ENCODE measurements at places on chromosomes 2 and 18.

DNA sequence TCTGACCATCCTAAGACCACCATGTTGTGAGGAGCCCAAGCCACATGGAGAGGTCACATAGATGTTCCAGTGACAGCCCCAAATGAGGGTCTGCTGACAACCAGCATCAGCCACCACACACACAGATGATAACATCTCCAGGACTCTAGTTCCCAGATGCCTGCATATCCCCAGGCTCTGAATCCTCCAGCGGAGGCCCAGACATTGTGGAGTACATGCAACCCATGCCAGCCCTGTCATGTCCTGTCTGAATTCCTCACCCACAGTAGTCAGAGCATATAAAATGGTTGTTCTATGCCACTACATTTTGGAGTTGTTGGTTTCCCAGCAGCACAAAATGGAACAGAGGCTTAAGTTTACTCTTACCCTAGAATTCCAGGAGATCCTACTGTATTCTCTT is 122.0 kb upstream of the SLC35G4 start:
- no peak for DNase-seq

- DNase-seq = no peak
Observed at GRCh38 chr18:40935423-40935822, 1019.6 kb upstream of the PIK3C3 start.

- no peak for DNase-seq
Observed at GRCh38 chr2:8448824-8449556, 232.9 kb upstream of the ID2 start.

GRCh38 chr18:8261651-8262091 is 347.6 kb upstream of the RAB12 start:
- no peak for DNase-seq

DNA sequence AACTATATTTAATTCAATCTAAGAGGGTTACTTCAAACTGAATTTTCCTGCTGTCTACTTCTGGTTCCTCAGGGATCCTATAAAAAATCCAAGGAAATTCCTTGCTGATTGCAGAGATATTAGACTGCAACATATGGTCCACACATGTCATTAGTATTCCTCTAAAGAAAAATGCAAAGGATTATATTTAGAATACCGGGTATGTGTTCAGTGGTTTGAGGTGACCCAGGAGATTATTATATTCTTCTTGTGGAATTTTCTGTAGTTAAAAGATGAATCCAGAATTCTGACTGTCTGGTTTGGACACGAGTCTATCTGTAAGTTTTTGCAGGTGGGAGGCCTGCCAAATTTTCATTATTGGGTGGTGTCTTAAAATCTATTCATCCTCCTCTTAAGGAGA is 18.2 kb downstream of the HOXD1 start:
- no peak for DNase-seq

DNA sequence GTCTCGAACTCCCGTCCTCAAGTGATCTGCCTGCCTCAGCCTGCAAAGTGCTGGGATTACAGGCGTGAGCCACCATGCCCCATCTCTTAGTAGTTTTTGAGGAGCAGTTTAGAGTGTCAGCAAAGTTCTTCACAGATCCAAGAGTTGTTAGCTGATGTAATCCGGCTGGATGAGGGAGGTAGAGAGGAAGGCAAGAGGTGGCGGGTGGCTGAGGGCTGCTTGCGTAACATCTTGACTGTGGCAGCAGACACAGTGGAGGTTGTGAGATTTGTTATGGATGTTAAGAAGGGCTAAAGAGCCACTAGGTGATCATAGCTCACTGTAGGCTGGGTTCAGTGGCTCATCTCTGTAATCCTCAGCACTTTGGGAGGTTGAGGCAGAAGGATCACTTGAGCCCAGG is 19.5 kb upstream of the FAM136A start:
- DNase-seq = no peak

DNA sequence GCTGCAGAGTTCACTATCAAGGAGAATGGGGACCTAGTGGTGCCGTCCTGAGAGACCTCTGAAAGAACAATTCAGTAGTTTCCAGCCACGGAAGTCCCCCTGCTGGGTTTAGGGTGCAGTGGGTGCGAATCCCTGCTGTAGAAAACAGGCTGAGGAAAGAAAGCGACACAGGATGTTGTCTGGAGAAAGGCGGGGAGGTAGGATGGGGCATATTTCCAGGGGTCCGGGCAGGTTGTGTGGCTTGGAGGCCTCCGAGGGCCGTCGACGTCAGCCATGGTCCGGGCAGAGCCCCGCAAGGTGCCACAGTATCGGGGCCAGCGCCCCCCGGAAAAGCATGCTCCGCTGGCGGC is 807 bp upstream of the CREB1 start:
- peak; percentile 73 for DNase-seq

GRCh38 chr18:58239879-58240278 is 195.9 kb downstream of the NEDD4L start:
- no peak for DNase-seq

- DNase-seq = no peak
Observed at GRCh38 chr2:8882094-8882493, 44.7 kb upstream of the KIDINS220 start.

- DNase-seq = no peak
Observed at GRCh38 chr2:223097888-223098383, 45.9 kb downstream of the KCNE4 start.

GRCh38 chr18:55323051-55323994 is 264.7 kb downstream of the TCF4 start:
- no peak for DNase-seq

GRCh38 chr2:109069331-109070194 is 59.4 kb upstream of the SH3RF3 start:
- DNase-seq = no peak

DNA sequence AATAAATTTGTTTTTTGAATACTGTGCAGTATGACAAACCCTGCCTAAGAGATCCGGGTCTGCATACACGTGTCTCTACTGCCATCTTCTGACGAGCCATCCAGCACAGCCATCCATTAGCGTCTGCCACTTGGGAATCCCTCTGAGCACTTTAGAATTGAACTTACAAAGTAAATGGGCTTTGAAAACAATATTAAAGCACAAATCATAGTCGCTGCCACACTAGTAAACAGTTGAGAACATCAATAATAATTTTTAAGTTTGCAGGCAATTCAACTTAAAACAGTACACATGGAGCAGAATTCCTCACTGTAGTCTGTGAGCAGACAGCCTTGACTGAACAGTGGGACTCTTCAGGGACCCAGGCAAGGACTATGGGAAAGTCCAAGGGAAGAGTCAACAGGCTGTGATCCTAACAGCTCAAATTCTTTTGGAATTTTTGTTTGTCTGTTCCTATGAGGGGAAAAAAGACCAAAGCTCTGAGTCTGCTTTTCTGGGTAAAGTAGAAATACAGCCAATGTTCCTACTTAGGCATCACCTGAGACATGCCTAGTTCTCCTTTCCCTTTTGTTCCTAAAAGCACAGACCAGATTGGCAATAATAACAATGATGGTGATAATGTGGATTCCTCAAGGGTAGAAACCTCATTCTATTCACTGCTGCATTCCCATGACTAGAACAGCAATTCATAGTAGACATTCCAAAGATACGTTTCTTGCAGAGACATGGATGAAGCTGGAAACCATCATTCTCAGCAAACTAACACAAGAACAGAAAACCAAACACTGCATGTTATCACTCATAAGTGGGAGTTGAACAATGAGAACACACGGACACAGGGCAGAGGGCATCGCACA is 92.9 kb downstream of the MREG start:
- peak; percentile 55 for DNase-seq

- no peak for DNase-seq
Observed at GRCh38 chr2:23545396-23545795, 160.4 kb downstream of the KLHL29 start.

DNA sequence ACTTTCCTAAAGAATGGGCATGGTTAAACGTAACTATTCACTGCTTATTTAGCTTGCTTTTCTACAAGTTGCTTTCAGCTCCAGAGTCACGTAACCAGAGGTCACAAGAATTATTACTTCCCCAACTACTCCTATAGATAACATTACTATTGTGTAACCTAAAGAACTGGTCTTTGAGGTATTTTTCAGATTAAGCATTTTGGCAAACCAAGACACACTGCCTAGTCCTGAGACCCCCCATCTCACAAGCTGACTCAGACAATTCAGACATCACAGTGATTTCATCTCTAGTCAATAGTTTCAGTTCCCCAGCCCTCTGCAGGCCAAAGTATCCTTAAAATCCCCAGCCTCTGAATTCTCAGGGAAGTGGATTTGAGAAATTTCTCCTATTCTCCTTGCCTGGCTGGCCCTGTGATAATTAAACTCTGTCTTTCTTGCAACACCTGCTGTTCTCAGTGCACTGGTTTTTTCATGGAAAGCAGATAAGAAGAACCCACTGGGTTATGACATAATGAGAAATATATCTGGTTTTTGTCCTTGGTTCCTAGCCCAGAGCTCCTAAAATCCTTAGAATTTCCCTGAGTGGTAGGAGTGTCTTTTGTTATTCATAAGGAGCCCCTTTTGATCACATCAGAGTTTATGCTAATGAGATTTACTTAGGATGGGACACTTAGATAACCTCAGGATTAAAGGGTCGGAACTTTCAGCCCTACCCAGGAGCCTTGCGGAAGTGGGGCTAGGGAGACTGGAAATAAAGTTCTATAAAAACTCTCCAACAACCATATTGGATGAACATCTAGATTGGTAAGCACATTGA is 1310.8 kb upstream of the CHAC2 start:
- no peak for DNase-seq

GRCh38 chr18:23226930-23227725 is 91.8 kb downstream of the CABLES1 start:
- no peak for DNase-seq

GRCh38 chr2:54975175-54975574 is 75.1 kb downstream of the RTN4 start:
- no peak for DNase-seq

GRCh38 chr18:37361335-37362157 is 204.1 kb downstream of the CELF4 start:
- DNase-seq = no peak

GRCh38 chr2:7419186-7419585 is 502.0 kb downstream of the RNF144A start:
- no peak for DNase-seq

DNA sequence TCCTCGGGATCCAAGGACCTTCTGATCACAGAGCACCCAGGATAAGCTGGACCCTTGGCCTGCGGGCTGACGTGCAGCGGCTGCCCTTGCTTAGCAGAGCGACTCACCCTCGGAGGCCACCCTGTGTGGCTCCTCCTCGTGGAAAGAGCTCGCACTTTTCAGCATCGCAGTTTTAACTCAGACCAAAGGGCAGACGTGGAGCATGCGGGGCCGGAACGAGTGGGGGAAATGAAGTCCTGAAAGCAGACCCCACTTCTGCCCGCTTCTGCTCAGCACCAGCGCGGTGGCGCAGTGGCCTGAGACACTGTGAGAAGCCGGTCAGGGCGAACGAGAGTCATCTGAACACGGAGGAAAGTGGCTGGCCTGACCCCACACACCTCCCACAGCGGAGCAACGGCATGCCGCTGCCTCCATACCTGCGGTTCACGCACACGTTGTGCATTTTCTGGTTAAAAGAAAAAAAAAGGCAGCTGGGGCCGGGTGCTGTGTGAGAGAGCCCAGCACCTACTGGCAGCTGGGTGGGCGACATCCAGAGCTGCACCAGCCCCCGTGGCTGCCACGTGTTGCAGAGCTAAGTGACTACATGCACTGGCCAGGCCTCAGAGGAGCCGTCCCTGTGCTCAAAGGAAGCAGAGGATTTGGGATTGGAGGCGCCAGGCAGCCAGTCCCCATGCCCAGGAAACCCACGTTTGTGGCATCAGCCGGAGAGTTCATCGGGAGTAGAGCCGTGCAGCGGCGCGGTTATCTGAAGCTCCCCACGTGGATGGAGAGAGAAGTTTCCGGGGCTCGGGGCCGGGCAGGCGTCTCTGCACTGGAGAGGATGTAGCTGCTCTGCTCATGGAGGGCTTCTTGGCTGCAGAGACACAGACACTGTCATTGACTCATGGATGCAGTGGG is 89.7 kb downstream of the USP40 start:
- no peak for DNase-seq

DNA sequence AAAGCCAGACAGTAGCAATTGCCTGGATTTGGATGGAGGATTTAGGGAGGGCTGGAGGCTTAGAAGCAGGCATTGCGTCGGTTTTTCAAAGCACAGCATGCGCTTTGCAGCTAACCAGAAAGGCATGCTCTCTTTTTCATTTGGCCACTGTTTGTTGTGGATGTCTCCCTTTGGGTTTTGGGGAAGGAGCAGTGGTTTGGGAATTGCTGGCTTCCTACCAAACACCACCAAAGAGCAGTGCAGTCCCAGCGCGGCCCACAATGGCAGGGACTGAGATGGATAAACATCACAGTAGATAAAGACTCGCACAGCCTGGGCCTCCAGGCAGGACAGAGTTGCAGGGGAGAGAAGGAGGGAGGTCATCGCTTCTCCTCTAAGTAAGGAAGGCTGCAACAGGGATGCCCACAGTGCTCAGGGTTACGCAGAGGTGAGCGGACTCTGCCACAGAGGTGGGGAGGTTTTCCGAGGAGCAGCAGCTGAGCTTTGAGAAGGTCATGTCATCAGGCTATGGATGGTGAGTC is 148.5 kb downstream of the MYT1L start:
- DNase-seq = no peak

DNA sequence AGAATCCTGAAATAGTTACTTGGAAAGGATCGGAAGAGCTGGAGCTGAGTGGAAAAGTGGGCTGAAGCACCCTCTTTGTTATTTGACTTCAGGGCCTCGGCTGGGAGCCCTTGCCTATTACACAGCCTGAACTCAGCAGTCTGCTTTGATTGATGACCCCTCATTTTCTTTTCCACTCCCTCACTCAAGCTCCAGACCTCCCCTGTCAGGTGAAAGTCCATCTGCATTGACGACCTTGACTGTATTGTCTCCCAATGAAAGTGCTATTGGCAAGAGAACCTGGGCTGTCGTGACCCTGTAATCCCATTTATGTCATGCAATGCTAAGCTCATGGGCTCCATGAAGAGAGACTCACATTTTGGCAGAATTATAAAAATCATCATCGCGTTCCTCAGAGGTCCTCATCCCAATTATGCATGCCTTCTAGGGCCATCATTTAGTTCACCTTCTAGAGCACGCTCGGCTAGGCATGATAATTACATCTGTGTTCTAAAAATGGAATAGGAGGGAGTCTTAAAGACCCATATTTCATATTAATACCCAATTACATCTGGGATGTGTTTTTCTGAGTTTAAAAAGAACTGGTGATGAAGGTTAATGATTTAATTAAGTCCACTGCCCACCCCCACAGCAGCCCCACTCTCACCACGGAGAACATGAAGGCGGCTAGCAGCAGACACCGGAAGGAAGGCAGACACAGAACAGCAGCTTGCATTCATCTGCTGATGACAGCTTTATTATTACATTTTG is 472.5 kb downstream of the PID1 start:
- DNase-seq = no peak

DNA sequence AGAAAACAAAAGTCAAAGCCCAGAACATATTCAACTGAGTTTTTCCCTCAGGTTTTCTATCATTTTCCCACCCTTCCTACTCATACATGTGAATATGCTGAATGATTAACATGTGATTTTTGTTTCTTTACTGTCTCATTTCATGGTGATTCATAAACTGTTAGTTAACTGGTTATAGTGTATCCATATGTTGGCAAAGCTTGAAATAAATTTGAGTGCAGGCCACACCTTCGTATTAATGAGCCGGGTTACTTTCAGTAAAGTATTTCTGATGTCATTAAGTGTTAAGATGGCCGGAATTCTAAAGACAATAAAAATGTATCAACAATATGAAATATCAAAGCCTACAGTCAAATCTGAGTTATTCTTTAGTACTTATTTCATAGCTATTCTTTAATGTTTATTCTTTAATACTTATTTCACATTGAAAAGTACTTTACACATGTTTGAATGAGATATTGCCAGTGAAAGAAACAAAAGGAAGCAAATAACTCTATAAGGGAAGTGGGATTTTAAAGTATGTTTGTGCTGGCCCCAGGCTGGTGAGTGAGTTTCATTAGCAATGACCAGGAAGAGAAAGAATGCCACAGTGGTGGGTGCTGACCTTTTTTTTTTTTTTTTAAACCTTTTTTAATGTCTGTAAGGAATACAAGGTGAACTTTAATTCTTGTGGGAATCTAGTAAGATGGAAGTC is 178.6 kb downstream of the NEDD4L start:
- no peak for DNase-seq
